ENCODE measurements at places on chromosomes 16 and 17.

GRCh38 chr17:13320046-13320785 lies 281.5 kb downstream of the HS3ST3A1 start:
- no peak for DNase-seq

DNA sequence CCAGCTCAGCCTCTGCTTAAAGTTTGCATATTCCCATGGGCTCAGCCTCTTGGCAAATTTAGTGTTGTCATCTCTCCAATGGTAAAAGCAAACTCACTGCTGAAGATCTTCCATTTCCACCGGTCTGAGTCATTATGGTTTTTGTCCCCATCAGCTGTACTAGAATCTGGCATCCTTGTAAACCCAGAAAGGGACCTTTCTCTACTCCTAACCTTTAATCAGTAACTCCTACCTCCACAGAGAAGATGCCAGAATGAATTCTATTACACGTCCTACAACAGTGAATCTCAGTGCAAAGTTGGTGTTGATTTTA lies 45.8 kb downstream of the ZNF652 start:
- no peak for DNase-seq

DNA sequence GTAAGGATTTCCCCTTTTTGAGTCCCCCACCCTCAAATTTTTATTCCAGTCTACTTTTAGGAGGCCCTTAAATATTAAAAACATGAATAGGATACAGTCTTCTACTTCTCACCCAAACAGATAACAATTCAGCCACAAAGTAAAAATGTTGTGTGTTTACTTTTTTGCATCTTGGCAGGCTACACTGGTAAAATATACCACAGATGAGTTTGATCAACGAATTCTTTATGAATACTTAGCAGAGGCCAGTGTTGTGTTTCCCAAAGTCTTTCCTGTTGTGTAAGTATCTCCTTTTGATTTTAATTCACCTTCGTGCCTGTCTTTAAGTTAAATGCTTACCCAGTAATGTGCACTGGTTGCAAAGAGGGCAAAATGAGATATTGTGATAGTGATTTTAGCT lies 34.4 kb upstream of the RAB11FIP4 start:
- DNase-seq, result no peak

GRCh38 chr17:4189280-4189679 lies 46.3 kb downstream of the CYB5D2 start:
- DNase-seq, result no peak

DNA sequence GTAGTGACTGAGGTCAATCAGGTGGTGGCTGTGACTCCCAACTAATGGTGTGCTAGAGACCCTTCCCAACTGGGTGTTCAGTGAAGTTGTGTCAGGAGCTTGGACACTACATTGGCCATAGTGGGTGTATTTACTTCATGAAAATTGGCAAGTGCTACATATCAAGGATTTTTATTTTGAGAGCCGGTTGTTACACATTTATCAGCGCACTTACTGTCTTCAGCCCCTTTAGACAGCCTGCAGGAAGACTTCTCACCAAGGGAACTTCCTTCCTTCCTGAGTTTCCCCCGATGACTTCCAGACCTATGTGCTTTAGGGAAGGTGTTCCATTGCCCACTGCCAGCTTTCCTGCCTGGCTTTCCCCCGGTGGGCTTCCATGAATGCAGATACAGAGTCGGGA lies 261.2 kb downstream of the CBLN1 start:
- DNase-seq, result no peak

DNA sequence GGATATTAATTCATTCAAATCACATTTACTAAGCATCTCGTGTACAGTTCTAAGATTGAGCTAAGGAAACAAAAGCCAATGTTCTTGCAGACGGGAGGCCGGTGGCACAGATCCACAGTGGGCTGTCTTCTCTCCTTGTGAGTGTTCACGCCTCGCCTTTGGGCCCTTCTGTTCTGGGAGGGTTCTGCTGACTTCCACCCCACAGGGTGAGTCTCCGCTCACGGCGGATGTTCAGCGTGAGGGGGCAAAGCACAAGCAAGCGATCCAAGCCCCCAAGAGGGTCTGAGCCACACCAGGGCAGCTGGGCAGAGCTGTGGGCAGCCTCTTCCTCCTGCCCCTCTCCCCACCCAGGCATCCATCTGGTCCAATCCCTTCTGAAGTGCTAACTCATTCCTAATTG lies 84.3 kb upstream of the DOC2B start:
- DNase-seq, result no peak

DNA sequence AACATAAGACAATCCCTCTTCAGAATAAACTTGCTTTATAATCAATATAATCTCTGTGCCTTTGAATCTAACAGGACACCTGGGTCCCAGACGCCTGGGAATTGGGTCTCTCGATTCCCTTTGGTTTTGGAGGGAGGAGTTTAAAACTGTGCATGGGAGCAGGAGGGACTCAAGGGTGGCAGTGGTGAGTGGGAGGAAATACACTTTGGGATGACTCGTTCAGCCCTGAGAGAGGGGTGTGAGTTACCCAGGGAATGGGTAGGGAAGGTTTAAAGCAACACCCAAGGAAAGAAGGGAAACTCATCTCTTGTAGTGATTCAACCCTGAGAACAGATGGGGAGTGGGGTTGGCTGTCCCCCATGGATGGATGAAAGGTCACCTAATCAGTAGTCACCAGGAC lies 1.6 kb downstream of the RANGRF start:
- DNase-seq, result no peak

GRCh38 chr17:68431661-68432071 lies 25.6 kb downstream of the WIPI1 start:
- no peak for DNase-seq

- no peak for DNase-seq
These were observed 567 bp downstream of the HSD17B1 start for GRCh38 chr17:42553161-42553818.

GRCh38 chr16:88865742-88866141 lies 718 bp downstream of the PABPN1L start:
- DNase-seq, result no peak

DNA sequence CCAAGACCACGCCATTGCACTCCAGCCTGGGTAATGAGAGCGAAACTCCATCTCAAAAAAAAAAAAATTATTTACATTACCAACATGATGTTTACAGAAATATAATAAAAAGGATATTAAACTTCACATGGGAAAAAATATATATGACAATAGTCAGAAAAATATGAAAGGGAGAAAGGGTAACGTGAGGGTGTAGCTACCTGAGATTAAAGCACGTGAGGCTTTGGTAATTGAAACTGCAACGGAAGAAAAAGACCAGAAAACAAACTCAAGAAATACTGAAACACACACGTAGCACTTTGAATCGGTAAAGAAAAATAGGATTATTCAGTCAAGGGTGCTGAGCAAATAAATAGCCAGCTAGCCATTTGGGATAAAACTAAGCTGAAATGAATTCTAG lies 53.6 kb downstream of the CYTH1 start:
- no peak for DNase-seq

DNA sequence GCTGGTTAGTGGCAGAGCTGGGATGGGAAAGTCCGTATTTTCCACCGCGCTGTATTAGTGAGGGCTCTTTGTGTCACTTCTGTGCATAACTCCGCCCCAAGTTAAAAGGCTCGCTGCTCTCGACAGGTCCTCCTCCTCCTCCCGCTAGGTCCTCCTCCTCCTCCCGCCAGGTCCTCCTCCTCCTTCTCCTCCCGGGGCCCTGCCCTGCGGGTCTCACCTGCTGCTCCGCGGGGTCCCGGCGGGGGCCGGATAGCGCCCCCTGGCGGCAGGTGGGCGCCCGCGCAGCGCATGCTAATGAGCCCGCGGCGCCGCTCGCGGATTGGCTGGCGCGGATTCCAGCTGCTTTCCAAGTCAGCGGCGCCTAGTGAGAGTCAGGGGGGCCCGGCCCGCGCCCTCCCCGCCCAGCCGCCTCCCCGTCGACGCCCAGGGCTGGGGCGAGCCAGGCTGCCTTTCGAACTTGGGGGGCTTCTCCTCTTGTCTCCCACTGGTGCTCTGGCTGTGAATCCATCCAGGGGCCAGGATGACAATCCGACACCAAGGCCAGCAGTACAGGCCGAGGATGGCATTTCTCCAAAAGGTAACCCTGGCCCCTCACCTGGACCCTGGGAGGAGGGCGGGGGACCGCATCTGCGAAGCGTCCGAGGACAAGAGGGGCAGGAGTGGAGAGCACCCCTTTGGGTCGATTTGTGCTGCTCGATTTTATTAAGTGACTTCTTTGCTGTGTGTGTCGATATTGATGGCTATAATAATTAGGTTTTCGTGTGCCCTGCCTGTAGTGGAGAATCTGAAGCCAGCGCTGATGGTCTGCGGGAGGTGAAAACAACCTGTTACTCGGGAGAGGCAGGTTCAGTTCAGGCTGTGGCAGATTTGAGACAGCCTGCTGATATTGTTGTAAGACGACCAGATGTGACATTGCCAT lies at the start of gene RGS9:
Gene RGS9, plus strand, starts transcription at position 350 of the 919 bp plus-strand sequence. Its CDS starts 171 bp downstream, at position 521.
- peak; percentile 91 for DNase-seq

GRCh38 chr16:4572715-4573114 lies 16.6 kb downstream of the C16orf96 start:
- DNase-seq, result no peak

DNA sequence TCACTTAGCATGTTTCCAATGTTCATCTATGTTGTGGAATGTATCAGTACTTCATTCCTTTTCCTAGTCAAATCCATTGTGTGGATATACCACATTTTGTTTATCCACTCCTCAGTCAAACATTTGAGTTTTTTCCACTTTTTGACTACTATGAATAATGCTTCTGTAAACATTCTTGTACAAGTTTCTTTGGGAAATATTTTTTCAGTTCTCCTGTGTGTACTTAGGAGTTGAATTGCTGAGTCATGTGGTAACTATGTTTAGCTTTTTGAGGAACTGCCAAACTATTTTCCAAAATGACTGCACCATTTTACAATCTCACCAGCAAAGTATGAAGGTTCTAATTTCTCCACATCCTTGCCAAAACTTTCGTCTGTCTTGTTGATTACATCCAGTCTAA lies 223.7 kb upstream of the AXIN2 start:
- DNase-seq, result no peak

- DNase-seq, result peak; percentile 82
These were observed 14.6 kb downstream of the ATP5PD start for GRCh38 chr17:75031972-75032719.

DNA sequence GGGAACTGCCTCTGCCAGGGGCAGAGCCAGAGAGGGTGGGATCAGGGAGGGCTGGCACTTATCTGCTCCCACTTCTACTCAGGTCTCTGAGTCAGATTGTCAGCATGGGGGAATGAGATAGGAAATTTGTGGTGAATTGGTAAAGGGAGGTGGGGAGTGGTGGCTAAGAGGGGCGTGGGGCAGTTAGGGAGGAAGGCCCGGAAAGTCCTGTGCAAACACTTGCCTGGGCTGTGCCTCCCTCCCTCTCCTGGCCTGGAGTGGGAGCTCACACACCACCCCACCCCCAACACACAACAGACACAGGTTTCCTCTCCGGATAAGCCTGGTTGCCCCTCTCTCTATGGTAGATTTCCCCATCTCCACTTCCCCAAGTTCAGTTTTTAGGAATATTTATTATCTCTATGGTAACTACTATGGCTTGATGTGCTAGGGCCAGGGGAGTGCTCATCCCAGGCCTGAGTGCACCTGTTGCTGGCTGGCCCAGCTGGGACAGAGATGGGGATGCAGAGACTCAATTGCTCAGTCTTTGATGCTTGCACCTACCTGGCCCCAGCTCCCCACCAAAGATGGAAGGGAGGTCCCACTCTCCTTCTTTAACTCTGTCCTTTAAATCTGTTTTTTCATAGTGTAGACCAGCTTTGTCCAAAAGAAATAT lies 2.7 kb downstream of the SPNS2 start:
- DNase-seq, result no peak

- DNase-seq, result no peak
These were observed 9.9 kb downstream of the ZDHHC1 start for GRCh38 chr16:67406111-67406971.

Measured in midbrain (tissue), 1 donor.